ENCODE measurements at places on chromosomes 1 and 21. TPM values are rescaled to one million over a fixed set of nuclear protein-coding genes. Genes with fewer than 3 reads are reported as not detected.
A peak's percentile ranks its signal among the peaks of the same experiment; 100 is the strongest.

The FMN2 gene
- 40.3 TPM for total RNA-seq

The GIPC2 gene
- total RNA-seq: 0.64 TPM

The SUSD4 gene
- 25.3 TPM for total RNA-seq

The NBPF6 gene
- total RNA-seq: 0.18 TPM

The MIXL1 gene
- total RNA-seq: 0.18 TPM

DNA sequence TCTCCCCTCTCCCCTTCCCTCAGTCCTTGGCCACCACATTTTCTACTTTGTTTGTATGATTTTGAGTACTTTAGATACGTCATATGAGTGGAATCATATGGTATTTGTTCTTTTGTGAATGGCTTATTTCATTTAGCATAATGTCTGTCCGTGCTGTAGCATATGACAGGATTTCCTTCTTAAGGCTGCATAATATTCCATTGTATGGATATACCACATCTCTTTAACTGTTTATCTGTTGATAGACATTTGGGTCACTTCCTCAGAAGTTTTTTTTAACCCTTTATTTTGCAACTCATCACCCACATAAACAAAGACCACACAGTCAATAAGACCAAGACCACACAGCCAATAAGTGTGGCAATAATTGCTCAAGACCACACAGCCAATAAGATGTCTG, 24.9 kb downstream of the FAM163A start:
- no peak for DNase-seq

- DNase-seq: no peak
Measured at GRCh38 chr1:9371391-9371935, 78.8 kb downstream of the SPSB1 start.

- no peak for DNase-seq
Measured at GRCh38 chr1:221227872-221228337, 348.7 kb downstream of the HLX start.

- DNase-seq: no peak
Measured at GRCh38 chr1:115717541-115717940, 51.0 kb downstream of the CASQ2 start.

- no peak for DNase-seq
Measured at GRCh38 chr1:84939151-84939550, 46.1 kb upstream of the LPAR3 start.

DNA sequence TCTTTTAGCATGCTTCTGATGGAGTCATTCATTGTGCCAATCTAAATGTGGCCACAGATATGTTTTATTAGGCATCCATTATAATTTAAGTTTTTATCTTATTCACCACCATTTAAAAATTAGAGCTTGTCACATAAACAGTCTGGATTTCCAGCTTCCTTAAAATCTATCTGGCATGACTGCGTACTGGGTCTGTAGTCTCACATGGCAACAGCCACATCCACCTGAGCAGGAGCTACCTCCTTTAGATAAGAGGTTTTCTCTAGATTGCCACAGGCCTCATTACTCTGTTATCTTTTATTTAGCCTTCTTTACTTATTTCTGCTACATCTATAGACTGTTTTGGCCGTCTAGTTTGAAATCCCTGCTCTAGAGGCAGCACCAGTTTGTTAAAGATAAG, 29.1 kb downstream of the B3GALT2 start:
- no peak for DNase-seq

DNA sequence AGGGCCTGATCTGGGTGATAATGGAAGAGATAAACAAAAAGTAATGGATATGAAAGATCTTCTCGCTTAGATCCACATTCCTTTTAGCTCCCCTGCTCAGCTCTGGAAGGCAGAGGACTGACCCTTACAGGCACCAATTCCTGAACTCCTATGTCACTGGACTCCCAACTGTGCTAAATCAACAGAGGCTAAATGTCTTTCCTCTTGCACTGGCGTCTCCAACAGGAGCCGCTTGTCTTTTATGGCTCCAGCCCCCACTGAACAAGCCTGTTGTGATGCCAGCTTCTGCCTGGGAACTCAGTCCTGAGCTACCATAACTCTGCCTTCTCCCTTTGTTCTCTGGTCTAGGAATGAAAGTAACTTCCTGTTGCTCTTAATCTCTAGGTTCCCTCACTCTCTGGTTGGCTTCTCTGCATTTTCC, 142.1 kb upstream of the COL11A1 start:
- DNase-seq: no peak

GRCh38 chr1:114088392-114089299, 65.0 kb downstream of the SYT6 start:
- no peak for DNase-seq

DNA sequence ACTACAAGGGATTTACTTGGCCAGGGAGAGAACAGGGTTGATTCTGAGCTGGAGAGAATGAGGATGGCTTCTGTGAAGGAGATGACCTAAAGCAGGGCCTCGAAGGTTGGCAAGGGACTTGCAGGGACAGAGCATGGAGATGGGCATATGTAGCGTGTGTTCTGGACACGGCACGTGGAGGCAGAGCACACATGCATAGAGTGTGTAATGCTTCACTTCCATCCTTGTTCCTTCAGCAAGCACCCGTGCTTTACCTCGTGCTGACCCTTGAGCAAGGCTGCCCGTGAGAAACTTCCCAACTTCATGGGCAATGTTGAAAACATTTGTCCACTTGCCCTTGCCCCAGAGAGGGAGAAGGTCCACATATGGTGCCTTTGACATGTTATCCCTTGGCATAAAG, 33.1 kb downstream of the NFIA start:
- no peak for DNase-seq

GRCh38 chr1:212525479-212526110, 83.0 kb upstream of the ATF3 start:
- DNase-seq: no peak

DNA sequence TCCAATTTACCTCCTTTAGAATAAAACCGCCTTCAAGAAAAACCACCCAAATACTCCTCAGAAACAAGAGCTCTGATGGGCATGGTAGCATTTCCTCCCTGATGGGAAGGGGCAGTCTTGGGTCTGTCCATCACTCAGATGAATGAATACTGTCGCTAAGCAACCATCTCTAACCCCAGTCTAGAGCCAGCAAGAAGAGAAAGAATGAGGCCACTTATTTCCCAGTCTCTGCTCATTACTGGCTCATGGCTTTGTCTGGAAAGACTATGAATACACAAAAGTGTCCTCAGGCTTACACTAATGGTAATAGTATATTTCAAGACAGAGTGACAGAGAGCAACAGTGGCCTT, 51.0 kb upstream of the F3 start:
- no peak for DNase-seq

GRCh38 chr1:51664421-51665240, 47.7 kb downstream of the OSBPL9 start:
- DNase-seq: no peak

DNA sequence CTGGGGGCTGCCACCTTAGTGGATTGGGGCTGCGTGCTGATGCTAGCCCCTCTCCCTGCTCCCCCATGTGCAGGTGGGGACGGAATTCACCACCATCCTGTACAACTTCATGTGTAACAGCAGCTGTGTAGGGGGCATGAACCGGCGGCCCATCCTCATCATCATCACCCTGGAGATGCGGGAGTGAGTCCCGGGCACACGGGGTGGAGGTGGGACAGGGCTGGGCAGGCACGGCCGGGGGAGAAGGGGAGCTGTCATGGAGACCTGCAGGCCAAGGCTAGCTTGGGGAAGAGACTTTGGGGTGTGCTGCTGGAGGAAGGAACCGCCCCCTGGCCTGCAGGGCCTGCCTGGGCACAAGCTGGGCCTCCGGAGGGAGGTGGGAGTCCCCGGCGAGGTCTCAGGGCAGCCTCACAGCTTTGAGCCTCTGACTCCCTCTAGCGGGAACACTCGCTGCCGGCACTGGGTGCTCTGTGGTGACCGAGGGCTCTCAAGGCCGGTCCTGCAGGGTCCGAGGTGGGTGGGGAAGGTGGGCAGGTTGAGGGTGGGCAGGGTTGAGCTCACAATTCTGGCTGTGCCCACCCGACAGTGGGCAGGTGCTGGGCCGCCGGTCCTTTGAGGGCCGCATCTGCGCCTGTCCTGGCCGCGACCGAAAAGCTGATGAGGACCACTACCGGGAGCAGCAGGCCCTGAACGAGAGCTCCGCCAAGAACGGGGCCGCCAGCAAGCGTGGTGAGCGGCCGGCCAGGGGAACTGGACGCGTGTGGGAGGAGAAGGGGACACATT, 25.0 kb upstream of the CCDC27 start:
- peak; percentile 40 for DNase-seq

- DNase-seq: no peak
Measured at GRCh38 chr1:200684015-200684414, 14.3 kb upstream of the DDX59 start.

DNA sequence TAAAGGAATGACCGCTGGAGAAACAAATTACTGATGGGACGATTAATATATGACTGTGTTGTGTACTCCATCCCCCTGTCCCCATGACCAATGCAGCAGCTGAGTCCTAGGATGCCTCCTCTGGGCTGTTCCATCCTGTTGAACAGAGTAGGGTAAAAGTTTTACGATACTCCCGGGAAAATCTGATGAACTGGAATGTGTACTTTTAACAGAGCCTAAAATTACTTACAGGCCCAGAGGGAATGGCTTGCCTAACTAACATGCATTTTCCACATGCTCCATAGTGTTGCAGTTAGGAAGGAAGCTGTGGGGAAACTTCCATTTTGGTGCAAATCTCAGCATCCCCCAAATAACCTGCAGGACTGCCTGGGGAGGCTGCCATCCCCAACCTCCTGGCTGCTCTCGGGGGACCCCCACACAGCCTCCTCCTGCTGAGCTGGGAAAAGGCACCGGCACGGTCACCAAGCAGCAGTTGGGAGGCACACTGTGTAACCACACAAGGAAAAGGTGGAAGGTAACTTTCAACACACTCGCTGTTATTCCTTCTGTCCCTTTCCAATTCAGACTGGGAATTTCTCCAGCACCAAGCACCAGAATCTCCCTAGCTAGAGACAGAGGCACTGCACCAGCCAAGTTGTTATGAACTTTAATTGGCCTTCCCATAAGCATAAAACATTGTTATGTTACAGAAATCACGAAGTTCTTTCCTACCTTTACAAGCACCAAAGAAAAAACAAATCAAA, 97.2 kb downstream of the BCAR3 start:
- no peak for DNase-seq

DNA sequence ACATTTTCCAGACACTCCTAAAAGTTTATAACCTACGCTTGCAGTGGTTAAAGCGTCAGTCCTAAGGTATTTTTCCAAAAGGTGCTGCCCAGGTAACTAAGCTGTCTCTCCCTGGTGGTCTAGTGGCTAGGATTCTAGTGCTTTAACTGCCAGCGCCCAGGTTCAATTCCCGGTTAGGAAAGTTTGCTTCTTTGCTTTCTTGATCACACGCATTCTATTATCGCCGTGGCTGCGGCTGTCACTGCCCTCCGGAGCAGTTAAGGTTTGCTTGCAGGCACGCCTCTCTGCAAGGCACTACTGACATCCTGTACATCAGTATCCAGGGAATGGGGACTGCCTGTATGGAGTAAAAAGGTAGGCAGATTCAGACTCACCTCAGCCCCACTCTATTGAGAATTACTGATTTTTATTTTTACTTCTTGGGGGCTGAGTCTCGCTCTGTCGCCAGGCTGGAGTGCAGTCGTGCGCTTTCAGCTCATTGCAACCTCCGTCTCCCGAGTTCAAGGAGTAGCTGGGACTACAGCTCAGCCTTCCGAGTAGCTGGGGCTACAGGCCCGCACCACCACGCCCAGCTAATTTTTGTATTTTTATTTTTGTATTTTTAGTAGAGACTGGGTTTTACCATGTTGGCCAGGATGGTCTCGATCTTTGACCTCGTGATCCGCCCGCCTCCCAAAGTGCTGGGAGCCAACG, 53.2 kb upstream of the CFAP126 start:
- DNase-seq: no peak

DNA sequence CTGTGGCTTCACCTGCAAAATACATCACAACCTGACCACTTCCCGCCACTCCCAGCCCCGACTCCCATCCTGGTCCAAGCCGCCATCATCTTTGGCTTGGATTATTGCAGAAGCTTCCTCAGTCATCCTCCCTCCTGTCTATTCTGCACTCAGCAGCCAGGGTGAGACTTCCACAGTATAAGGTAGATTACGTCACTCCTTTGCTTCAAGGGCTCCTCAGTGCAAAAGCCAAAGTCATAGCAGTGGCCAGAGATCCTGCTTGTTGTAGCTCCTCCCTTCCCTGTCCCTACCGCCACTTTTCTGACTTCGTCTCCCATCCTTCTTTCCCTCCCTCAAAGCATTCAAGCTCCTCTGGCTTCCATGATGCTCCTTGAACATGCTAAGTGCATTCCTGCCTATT, 152.8 kb downstream of the GRIK3 start:
- DNase-seq: no peak

DNA sequence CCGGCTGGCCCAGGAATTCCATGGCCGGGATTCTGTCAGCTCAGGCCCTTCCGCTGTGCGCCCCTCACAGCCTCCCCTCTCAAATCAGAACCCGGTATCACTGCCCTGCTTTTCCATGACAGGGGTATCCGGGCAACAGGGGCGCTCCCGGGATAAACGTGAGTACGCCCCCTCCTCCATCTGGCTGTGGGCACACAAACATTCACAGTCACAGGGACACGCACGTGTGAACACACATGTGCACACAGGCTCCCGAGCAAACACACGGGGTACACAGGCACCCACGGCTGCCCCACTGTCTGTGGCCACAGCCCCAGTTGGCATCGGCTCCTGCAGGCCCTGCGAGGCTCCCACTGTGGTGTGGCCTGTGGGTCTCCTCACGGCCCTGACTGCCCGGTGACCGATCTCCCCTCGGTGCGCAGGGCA, 16.7 kb downstream of the COL6A1 start:
- no peak for DNase-seq

DNA sequence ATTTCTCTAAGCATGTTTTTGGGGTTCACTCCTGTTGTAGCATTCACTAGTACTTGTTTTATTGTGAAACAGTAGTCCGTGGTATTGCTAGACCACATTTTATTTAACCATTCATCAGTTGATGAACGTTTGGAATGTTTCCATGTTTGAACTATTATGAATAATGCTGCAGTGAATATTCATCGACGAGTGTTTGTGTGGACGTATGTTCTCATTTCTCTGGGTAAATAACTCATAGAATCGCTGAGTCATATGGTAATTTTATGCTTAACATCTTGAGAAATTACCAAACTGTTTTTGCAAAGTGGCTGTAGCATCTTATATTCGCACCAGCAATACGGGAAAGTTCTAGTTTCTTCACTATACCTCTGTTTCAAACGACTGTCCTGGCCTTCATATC, 28.0 kb upstream of the KAZN start:
- no peak for DNase-seq
